ENCODE measurements at places on chromosomes 13 and 19. TPM values are rescaled to one million over a fixed set of nuclear protein-coding genes. Genes with fewer than 3 reads are reported as not detected.

Gene WDR87
- 2.0 TPM for total RNA-seq

Gene CAPN12
- 6.0 TPM for total RNA-seq

DNA sequence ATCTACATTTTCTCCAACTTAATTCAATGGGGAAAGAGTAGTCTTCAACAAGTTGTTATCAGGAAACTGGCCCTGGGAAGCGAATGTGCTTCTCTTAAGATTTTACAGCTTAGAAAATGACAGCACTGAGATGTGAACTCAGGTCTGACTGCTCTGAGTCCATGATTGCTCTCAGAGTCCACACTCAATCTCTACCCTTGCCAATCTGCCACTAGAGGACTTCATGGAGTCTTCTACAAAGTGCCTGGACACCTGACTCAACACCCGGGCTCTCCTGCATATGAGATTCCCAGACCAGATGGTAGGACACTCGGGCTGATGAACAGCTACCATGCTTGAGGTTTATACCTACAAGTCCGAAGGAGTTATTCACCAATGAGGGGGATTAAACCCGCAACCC lies 74.8 kb downstream of the ABCC4 start:
- H3K4me3 ChIP-seq: no peak overlapping the region
- DNase-seq: no peak
- peak overlapping the region; percentile 83 for H3K27ac ChIP-seq
- H3K36me3 ChIP-seq: no peaks in the 10 kb centered on the region
- peaks cover 15% of the 10 kb centered on the region for H3K4me1 ChIP-seq

DNA sequence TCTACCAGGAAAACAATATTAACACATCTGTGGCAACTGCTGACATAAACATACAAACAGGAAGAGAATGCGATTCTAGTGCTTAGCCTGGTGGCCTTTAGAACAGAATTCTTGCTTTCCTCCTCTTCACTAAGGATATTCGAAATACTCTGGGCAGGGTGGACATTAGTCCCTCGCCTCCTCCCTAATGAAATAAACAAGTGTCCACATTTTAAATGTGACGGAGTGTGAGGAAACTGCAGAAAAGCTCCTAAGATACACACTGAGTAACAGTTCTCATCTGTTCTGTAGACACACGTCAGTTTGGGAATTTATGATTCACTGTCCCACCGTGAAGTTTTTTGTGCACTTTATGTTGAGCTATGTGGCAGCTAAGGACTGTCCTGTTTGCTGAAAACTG lies 639 bp downstream of the STARD13 start:
- no peaks in the 10 kb centered on the region for H3K36me3 ChIP-seq
- peak overlapping the region; percentile 52 for H3K4me3 ChIP-seq
- H3K4me1 ChIP-seq: no peaks in the 10 kb centered on the region
- peak overlapping the region; percentile 91 for H3K27ac ChIP-seq

- H3K4me1 ChIP-seq: peaks cover 3% of the 10 kb centered on the region
- no peak for DNase-seq
- peaks cover under 1% of the 10 kb centered on the region for H3K36me3 ChIP-seq
- H3K27me3 ChIP-seq: no peaks in the 10 kb centered on the region
- peak overlapping the region; percentile 89 for H3K4me3 ChIP-seq
- H3K27ac ChIP-seq: peak overlapping the region; percentile 93
Measured at GRCh38 chr19:49589502-49589905, 1.5 kb upstream of the PRR12 start.

- no peak overlapping the region for H3K4me3 ChIP-seq
- H3K36me3 ChIP-seq: no peaks in the 10 kb centered on the region
- DNase-seq: no peak
- H3K27ac ChIP-seq: no peak overlapping the region
- no peaks in the 10 kb centered on the region for H3K27me3 ChIP-seq
Measured at GRCh38 chr13:74066937-74067336, 67.3 kb downstream of the KLF12 start.

Gene TPRX1
- 0.91 TPM for total RNA-seq

DNA sequence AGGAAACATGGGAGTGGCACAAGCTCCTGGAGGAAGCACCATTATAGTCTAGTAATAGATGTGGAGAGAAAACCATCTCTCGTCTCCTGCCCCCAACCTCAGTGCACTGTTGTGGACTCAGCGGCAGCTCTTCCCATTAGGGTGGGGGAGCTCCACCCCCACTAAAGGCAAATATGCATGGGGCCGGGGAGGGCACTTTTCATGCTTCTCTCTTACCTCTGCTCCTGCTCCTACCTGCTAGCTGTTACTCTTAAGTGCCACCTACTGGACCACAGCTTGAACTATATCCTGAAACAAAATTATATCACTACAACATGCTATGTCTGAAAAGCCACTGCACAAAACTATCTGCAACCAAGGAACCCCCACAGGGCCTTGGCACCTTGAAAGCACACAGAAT lies 112.6 kb upstream of the DACH1 start:
- no peaks in the 10 kb centered on the region for H3K36me3 ChIP-seq
- no peak for DNase-seq
- no peaks in the 10 kb centered on the region for H3K4me1 ChIP-seq
- no peak overlapping the region for H3K4me3 ChIP-seq

GRCh38 chr13:25095851-25096453 lies at the start of gene PABPC3:
Gene PABPC3 (plus strand): TSS chr13:25096136. CDS start chr13:25096199, 63 bp downstream.
- H3K27ac ChIP-seq: no peak within 1 kb of the TSS
- no peaks in the 10 kb centered on the region for H3K27me3 ChIP-seq
- no peaks in the 10 kb centered on the region for H3K4me1 ChIP-seq
- no peaks in the 10 kb centered on the region for H3K36me3 ChIP-seq

GRCh38 chr13:98848746-98849145 lies 96.3 kb upstream of the SLC15A1 start:
- no peaks in the 10 kb centered on the region for H3K36me3 ChIP-seq
- no peaks in the 10 kb centered on the region for H3K4me1 ChIP-seq
- H3K4me3 ChIP-seq: no peak overlapping the region

DNA sequence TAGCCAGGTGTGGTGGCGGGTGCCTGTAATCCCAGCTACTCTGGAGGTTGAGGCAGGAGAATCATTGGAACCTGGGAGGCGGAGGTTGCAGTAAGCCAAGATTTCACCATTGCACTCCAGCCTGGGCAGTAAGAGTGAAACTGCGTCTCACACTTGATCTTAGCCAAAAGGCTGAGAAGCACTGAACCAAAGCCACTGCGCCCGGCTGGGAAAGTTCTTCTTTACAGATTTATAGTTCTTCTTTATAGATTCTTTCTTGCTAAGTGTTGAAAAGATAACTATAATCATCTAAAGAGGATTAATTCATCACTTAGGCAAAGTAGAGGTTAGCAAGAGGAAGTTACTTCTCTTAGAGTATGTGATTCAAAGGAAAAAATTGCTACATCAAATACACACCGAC lies 11.1 kb downstream of the ZNF417 start:
- H3K4me1 ChIP-seq: no peaks in the 10 kb centered on the region
- no peak overlapping the region for H3K4me3 ChIP-seq
- H3K27ac ChIP-seq: no peak overlapping the region

- H3K4me1 ChIP-seq: no peaks in the 10 kb centered on the region
- H3K4me3 ChIP-seq: no peak overlapping the region
- no peaks in the 10 kb centered on the region for H3K27me3 ChIP-seq
- DNase-seq: no peak
- H3K27ac ChIP-seq: no peak overlapping the region
Measured at GRCh38 chr19:6803036-6803404, 30.5 kb downstream of the VAV1 start.
